NK-92 treated with Interleukin-12 subunit alpha and Interleukin-12 subunit beta, amount 100 ng/mL, for 24 hours (cell line): ENCODE measurements at places on chromosomes 6 and 20.

DNA sequence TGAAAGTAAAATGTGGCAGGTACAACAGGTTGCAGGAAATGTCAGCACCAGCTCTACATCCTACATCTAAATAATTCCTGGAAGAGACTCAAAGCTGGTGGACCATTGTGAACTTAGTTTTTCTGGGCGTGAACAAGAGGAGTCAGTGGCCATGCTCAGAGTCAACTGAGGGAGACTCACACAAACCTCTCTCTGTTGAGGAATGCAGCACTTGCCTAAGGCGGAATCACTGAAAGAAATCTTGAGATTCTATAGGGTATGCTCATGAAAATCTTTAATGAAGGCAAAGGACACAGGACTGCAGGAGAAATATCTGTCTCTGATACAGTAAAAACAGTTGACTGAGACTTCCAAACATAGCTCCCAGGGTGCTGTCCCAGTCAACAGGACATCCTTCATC is 22.5 kb downstream of the SLC17A4 start:
- no peak for DNase-seq

DNA sequence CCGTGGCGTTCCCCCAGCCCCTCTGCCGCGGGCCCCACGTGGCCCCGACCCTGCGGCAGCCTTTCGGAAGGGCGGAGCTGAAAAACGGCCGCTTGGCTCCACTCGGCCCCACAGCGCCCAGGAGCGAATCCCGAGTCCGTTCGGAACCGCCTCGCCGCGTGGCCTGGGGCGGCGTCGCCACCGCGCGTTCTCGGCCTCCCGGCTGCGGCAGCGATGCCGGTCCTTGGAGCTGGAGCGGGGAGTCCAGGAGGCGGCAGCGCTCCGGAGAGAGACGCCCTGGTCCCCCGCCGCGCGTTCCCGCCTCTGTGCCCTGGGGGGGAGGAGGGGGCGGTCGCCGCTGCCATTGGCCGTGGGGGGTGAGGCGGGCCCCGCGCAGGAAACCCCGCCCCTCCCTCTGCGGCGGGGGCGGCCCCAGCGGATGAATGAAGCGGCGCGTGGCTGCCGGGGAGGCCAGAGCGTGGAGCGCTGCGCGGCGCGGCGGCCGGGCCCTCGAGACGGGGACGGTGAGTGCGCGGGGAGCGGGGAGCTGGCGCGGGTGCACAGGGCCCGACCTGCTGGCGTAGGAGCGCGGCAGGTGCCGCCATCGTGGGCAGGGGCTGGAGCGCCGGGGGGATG is at the start of gene SLCO4A1:
SLCO4A1 (plus strand) TSS at position 453 of the 615 bp plus-strand sequence. CDS start 13,952 bp downstream, outside the sequence.
- peak; percentile 83 for DNase-seq

GRCh38 chr20:50332491-50332980 is 141.9 kb downstream of the CEBPB start:
- no peak for DNase-seq

GRCh38 chr20:3661814-3662665 is 1.2 kb downstream of the GFRA4 start:
- DNase-seq, result no peak

DNA sequence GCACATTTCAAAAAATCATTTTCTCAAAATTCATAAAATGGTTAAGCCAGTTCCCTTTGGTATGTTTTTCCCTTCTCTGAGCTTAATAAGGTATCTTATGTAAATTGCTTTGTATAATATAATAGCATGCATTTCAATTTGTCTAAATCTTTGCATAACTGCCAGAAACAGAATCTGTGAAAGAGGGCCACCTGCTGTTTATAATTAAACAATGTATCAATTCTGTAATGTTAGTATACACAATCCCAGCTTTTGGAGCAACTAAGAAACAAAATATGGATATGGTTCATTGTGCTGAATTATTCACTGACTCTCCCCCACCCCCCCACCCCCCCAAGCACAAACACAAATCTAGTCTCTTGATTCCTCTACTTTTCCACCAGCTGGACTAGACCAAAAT is 54.8 kb downstream of the GPX5 start:
- DNase-seq, result no peak

DNA sequence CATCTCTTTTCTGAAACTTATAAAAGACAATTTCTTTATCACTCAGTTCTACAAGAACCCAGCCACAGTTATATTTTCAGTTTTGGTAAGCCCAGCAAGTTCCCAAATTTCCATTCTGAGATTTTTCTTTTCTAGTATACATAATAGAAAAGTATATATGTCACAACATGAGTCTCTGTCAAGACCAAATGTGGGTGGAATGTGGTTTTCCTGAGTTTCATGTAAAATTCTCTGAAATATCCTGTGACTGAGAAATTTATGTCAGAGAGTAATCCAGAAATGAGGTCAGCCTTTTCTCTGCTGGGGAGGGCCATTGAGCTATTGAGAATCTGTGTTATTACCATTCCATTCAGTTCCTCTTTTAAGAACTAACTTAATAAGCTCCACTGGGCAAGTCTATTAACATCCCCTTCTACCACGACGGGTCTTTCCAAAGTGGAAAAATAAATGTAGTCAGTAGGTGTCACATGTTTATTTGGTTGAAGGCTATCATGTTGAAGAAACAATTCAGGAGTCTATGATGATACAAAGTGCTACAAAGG is 100.7 kb upstream of the HMGN3 start:
- DNase-seq, result no peak

- DNase-seq, result no peak
Observed at GRCh38 chr6:25911351-25911750, 19.1 kb downstream of the SLC17A2 start.

- peak; percentile 43 for DNase-seq
Observed at GRCh38 chr20:51531141-51531710, 11.3 kb downstream of the NFATC2 start.

GRCh38 chr6:56570413-56571359 is 72.0 kb downstream of the DST start:
- DNase-seq, result no peak

DNA sequence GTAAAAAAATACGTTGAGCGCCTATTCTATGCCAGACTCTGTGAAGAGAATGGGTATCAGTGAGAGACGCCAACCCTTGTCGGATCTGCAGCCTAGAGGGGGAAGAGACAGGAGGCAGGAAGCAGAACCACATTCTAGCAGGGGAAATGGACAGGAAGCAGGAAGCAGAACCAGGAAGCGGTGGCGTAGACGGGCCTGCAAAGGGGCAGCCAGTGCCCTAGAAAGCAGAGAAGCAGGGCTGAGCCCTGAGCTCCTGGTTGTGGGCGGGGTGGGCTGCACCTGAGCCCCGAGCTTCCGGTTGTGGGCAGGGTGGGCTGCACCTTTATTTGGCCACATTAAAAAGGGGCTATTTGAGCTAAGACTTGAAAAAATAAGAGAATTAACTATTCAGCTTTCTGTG is 71.9 kb downstream of the FAM120B start:
- DNase-seq, result no peak

- no peak for DNase-seq
Observed at GRCh38 chr6:18011287-18011686, 23.9 kb upstream of the KIF13A start.

GRCh38 chr20:11376420-11376819 is 541.3 kb upstream of the BTBD3 start:
- no peak for DNase-seq

- DNase-seq, result no peak
Observed at GRCh38 chr20:25300496-25301170, 52.7 kb downstream of the PYGB start.

DNA sequence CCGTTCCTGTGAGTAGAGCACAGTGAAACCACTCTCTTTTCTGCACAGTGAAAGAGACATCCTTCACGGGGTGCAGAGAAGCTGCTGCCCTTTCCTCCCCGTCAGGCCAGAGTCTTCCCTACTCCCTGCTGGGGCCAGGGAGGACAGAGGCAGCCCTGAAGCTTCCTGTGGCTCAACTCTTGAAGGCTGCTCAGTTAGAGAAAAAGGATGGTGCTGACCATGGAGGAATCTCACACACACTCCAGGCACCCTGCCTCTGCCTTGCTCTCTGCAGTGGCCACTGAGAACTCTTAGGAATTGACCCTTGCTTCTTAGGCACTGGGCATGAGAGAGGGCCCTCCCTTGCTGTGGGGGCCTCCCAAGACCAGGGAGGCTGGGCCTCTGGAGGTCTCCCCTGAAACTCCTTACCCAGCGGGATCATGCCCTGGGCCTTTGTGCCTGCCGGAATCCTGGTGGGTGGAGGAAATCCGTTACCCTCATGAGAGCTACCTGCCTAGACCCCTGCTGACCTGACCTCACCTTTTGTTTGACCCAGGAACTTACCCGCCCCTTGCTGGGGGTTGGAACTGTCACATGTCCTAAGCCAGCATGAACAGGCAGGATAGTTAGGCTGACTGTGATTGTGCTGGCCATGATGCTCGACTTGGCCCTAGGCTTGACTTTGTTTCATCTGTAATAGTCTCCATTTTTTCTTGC is 65.0 kb upstream of the CD93 start:
- no peak for DNase-seq

DNA sequence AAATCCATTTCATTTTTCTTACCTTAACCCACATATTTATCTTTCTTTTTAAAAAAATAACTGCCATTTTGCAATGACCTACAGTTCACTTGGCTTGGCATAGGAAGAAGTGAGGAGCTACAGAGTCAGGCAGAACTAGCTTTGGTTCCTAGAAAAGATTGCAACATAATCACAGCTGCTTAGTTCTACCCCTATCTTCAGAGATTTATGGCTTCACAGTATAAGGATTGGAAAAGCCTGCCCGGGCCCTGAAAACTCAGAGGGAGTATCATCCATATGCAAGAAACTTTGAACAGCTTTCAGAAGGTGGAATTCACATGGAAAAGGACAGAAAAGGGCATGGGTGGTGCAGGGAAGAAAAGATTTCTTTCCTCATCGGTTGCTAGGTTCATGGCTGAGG is 774.3 kb upstream of the CHD6 start:
- no peak for DNase-seq

DNA sequence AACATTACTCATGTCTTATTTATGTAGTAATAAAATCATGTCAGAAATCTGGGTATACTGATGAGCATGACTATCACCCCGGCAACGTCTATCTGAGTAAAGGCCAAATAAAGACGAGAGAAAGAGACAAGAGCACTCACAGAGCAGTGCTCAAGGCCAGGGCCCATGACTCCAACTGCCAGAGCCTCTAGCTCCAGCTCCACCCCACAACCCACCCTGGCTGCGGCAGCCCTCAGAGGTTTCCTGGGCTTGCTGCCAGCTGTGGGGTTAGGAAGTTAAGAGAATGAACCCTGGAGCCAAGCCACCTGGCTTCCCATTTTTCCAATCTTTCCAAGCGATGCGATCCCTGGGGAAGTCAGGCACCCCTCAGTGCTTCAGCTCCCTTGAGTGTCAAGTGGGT is 92.0 kb upstream of the PAX1 start:
- no peak for DNase-seq

- DNase-seq, result no peak
Observed at GRCh38 chr6:133230052-133230451, 11.1 kb upstream of the EYA4 start.

DNA sequence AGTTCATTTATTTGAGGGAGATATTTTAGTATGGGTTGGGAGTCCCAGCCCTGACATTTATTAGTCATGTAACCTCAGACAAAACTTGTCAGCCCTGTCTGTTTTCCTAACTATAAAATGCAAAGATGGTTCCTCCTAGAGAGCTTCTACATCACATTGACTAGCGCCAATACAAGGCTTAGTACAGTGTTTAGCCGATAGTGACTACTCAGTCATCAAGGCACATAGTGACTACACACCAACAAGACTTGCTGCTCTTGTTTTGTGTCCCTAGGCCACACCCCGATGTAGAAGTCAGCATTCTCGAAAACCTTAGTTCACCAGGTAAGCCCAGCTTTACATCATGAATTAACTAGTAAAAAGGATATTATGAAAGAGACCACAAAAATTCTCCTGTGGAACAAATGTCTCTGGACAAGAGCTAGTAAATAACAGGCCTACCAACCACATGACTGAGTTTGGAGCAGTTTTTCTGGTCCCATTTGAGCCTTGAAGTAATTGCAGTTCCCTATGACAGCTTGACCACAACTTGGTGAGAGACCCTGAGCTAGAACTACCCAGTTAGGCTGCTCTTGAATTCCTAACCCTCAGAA is 68.8 kb downstream of the PFDN4 start:
- no peak for DNase-seq

- no peak for DNase-seq
Observed at GRCh38 chr6:107816818-107817217, 7.3 kb downstream of the SCML4 start.

- no peak for DNase-seq
Observed at GRCh38 chr20:7696311-7696710, 243.9 kb downstream of the HAO1 start.

DNA sequence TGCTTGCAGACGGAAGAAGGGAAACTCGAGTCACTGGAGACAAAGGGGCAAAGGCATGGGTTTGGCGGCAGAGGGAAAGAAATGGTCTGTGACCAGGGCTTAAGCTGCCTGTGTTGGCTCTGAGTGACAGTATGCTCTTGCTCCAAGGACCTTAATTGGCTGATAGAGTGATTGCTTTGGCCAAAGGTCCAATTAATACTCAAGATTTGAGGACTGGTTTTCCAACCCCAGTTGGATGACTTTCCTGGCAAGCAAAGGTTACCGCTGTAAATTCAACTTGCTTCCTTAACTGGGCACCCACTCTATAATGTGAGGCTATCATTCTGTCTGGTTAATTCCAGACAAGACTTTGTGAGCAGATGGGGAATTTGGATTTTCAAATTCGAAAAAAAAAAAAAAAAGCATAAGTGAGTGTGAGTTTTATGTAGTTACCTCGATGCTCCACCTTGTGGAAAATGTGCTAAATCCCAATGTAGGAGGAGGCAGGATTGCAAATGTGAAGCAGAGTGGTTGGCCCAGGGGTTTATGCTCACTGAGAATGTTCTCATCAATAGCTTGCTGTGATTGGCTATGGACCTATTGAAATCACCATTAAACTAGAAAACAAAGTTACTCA is 150.7 kb upstream of the GMDS start:
- no peak for DNase-seq

GRCh38 chr20:47810116-47810677 is 24.9 kb upstream of the SULF2 start:
- no peak for DNase-seq

- no peak for DNase-seq
Observed at GRCh38 chr6:13099771-13100170, 228.6 kb downstream of the TBC1D7 start.

GRCh38 chr6:36984581-36985416 is 1.2 kb downstream of the MTCH1 start:
- DNase-seq, result no peak

GRCh38 chr6:77290798-77291197 is 172.5 kb downstream of the HTR1B start:
- no peak for DNase-seq
